ENCODE measurements at places on chromosomes 16 and 17.

DNA sequence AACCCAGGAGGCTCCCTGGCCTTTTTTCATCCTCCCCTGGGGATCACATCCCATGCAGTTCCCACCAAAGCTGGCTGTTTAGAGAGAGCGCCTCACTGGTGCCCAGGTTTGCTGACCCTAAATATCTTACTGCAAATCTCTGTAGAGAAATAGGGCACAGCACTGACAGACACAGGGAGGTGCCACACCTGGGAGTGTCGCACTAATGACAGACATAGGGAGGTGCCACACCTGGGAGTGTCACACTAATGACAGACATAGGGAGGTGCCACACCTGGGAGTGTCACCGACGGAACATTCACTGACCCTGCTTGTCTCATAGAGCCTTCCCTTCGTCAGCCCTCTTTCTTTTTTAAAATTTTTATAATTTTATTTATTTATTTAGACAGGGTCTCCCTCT, 25.6 kb downstream of the UNK start:
- DNase-seq: no peak

- no peak for DNase-seq
Measured at GRCh38 chr17:71269201-71269600, 851.6 kb upstream of the SOX9 start.

GRCh38 chr16:35745191-35745590, 2285.8 kb downstream of the TP53TG3F start:
- DNase-seq: no peak

DNA sequence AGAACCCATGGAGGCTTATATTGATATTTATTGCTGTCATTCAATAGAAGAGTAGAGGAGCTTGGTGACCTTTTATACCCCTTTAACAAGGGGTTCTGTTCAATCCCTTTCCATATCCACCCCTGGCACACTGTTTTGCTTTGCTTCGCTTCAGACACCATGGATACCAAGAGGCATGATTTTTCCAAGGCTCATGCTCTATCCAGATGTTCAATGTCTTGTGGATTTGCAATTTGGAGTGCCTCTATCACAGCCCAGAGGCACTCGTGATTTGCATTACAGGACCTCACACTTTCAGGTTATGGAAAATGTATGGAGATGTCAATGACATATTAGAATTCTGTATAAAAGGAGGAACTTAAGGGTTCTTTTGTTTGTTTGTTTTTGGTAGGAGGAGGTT, 21.5 kb downstream of the CFAP20 start:
- no peak for DNase-seq

Data from BE2C (cell line).